ENCODE measurements at places on chromosomes 3 and 15. TPM values are rescaled to one million over a fixed set of nuclear protein-coding genes. Genes with fewer than 3 reads are reported as not detected.

Gene SLC24A5
- not detected for polyA plus RNA-seq

Gene TCF12
- polyA plus RNA-seq: 134 TPM

Gene LIPC
- 0.31 TPM for polyA plus RNA-seq

Gene PTPRG
- polyA plus RNA-seq: 21.5 TPM

GRCh38 chr15:51678096-51678495 is 3.2 kb upstream of the SCG3 start:
- no peak for DNase-seq

DNA sequence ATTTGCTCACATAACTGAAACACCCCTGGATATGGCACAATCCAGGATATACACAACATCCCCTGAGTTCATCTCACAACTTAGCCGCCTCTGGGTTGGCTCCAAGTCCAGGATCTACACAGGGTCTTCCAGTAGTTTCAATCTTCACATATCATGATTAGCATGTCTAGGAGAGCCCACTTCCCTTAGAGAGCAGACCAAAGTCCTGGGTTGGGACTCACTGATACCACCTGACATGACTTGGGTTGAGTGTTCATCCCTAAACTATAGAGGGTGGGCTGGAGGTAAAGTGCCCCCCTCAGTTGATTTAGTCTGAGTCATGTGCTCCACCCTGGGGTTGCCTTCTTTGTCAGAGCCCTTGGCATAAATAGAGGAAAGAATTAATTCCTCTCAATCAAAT is 493.6 kb upstream of the PPP2R3A start:
- DNase-seq: no peak

- no peak for DNase-seq
These were observed 214.8 kb upstream of the CTDSPL start for GRCh38 chr3:37646865-37647264.

DNA sequence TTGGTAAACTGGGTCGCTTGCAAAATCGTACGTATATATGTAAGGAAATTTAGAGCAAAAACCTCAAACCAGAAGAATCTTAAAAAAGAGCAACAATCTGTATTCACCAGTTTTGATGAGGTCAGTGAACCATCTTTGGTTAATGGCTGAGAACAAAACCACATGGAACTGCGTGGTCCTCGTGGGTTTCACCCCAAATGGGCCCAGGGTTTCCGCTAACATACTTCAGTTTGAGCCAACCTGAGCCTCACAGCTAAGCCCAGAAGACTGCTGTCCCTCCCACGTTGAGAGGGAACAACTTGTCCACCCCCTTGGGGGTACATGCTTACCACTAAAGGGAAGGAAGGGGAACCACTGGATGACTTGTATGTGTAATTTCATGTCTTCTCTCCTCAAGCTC is 204.6 kb downstream of the CACNA2D3 start:
- DNase-seq: no peak

- DNase-seq: no peak
These were observed 831 bp upstream of the ROBO2 start for GRCh38 chr3:77038930-77039605.

DNA sequence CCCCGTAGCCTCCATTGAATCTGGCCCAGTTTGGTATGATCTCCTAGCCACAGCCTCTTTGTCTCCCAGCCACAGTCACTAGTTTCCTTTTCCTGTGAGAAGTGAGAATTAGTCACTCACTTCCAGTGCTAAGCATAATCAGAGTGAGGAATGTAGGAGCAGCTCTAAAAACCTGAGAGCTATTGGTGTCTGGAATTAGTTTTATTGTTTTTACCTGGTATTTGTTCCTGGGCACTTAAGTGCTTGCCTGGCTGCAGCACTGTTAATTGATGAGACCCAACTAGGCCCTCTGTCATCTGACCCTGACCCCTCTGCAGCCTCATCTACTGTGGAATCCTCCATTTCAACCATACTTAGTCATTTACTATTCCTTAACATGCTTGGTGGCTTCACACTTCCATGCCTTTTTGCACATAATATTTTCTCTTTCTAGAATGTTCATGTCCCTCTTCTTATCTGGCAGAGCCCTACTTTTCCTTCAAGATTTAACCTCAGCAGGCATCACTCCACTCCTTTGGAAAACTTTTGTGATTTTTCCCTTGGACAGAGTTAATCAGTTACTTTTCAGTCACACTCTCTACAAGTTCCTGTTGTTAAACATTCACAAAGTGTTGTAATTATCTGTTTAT is 48.8 kb downstream of the PDE8A start:
- no peak for DNase-seq
